Breast epithelium (tissue), 4 donors: ENCODE measurements at places on chromosomes 2 and 18. TPM values are rescaled to one million over a fixed set of nuclear protein-coding genes. Genes with fewer than 3 reads are reported as not detected.

The SAG gene
- total RNA-seq = not detected

DNA sequence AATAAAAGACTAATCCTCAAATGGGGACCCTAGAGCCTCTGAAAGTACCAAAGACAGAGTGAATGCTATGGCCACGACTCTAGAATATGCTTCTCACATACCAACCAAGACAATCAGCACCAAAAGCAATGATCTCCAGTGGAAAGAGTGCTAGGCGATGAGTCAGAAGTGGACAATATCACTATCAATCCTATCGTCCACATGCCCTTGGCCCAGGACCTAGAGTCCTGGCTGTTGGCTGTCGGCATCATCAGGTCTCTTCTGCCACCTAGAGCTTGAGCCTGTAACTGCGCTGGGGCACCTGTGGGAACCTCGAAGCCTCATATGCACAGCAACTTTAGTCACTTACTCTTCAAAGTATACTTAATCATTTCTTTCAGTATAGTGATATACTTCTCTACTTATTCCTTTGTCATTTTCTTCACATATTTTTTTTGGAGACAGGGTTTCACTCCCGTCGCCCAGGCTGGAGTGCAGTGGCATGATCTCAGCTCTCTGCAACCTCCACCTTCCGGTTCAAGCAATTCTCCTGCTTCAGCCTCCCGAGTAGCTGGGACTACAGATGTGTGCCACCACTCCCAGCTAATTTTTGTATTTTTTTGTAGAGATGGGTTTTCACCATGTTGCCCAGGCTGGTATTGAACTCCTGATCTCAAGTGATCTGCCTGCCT lies 29.7 kb downstream of the NOL10 start:
- H3K36me3 ChIP-seq = peaks cover 5% of the 10 kb centered on the region
- no peak overlapping the region for H3K4me3 ChIP-seq
- H3K27me3 ChIP-seq = no peaks in the 10 kb centered on the region
- no peaks in the 10 kb centered on the region for H3K4me1 ChIP-seq

DNA sequence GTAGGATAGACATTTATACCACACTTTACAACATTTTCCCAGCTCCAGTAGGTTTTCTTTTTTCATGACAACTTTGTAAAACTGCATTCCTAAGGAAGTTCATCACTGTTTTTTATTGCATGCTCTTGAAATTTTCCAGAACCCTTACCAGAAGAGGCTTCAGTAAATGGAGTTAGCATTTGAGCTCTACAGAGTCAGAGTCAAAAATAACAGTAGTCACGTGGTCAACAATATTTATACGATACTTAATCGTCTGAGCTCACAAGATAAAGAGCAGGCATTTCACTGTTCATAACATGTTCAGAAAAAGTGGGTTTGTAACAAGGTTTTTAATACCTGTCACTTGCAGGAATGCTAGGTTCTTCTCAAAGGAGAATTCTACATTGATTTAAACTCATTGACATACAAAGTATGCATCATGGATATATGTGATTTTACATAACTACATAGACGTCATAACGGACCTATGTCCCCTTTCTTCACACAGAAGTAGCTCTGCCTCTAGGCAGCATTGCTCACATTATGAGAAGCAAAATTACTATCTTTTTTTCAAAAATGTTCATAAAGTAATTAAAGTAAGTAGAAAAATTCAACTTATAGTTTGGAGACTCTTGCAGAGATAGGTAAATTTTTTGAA lies 187.0 kb upstream of the COL3A1 start:
- H3K36me3 ChIP-seq = no peaks in the 10 kb centered on the region
- peak overlapping the region; percentile 29 for H3K27ac ChIP-seq
- DNase-seq = no peak
- no peak overlapping the region for H3K4me3 ChIP-seq

GRCh38 chr2:180599804-180600203 lies 380.6 kb upstream of the UBE2E3 start:
- no peak overlapping the region for H3K4me3 ChIP-seq
- no peaks in the 10 kb centered on the region for H3K36me3 ChIP-seq
- DNase-seq = no peak

DNA sequence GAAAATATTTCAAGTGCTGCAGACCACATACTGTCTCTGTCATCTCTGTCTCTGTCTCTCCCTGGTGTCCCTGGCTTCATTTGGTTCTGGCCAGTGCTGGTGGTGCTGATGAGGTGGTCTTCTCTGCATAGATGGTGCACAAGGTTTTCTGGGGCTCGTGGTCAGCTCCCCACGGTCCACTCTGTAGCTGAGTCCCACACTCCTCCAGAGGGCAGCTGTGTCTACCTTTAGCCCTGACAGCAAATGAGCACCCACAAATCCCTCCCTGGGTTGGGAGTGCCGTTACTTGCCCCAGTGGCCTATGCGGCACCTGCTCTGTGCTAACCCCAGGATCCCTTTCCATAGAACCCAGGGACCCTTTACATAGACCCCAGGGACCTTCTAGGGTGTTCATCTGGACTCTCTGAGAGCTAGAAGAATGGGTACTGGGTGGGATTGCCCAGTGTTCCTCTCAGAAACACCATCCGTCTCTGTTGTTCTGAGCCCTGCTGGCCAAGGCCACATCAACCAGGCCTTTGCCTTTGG lies 129.3 kb downstream of the CAPN13 start:
- no peak overlapping the region for H3K4me3 ChIP-seq
- no peak for DNase-seq
- no peak overlapping the region for H3K27ac ChIP-seq
- H3K27me3 ChIP-seq = no peaks in the 10 kb centered on the region
- no peaks in the 10 kb centered on the region for H3K4me1 ChIP-seq

The C2orf78 gene
- not detected for total RNA-seq
